Amygdala (tissue), 56 donors: ENCODE measurements at places on chromosomes 6 and 20.

DNA sequence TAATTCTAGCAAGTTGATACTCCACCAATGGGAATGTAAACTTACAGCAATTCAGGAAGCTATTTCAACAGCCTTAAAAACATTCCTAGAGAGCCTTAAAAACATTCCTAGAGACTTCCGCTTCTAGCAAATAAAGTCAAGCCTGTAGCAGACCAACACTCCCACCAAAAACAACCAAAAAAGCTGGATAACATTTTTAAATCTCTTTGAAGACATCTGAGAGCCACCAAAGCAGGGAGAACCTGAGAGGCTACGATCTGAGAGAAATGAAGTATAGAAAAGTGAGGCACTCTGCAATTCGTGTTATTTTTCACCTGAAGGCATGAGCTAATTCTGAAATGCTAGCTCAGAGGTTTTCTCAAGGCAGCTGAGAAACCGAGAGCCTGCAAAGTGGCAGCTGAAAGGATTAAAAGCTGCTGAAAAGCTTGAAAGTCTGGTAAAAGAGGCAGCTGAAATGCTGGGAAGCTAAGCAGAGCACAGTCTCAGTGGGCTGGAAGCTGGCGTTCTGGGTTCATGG lies 20.9 kb downstream of the GPR63 start:
- DNase-seq, result no peak

- DNase-seq, result no peak
Observed at GRCh38 chr6:157789297-157789696, 33.7 kb upstream of the SNX9 start.

DNA sequence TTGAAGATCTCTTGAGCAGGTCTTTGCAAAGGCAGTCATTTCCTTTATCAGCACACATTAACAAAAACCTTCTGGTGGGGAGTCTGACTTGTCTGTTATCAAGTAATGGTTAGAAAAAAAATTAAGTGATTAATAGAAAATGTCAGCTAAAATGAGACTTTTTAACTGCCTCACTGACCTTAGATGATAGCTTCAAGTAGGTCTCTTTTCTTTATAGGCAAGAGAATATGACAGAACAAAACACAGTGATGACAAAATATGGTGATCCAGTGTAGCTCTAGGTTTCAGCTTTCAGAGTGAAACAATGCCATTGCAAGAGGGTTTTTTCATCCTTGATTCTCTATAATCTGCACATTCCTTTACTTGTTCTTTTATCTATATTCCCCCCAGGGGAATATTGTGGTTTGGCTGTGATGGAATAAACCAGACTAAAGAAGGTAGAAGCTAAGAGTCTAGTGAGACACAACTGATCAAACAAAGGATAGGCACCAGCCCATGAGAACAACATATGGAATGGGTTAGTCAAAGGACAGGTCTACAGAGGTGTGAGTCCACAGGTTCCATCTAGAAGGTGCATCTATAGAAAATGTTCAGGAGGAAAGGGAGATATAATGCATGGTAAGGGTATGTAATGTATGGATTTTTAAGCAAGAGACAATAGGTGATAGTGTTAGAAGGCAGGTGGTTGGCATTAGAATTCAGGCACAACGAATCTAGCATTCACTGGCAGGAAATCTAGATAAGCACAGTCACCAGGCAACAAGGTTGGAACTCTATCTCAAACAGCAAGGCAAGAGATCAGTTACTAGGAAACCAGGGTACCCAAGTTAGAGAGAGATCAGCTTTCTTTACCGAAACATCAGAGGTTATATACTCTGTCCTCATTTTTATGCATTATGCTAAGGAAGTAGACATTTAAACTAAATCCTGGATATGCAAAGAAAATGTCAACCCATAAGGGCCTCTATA lies 228.9 kb upstream of the SMLR1 start:
- DNase-seq, result no peak

- DNase-seq, result no peak
Observed at GRCh38 chr6:106630366-106630765, 988 bp downstream of the QRSL1 start.

- DNase-seq, result no peak
Observed at GRCh38 chr6:26536571-26537159, 1.5 kb upstream of the HMGN4 start.

GRCh38 chr6:54876365-54876764 lies 29.8 kb downstream of the FAM83B start:
- DNase-seq, result no peak

GRCh38 chr6:169008641-169009257 lies 244.9 kb downstream of the THBS2 start:
- DNase-seq, result no peak

GRCh38 chr6:38996676-38997075 lies 51.9 kb upstream of the GLP1R start:
- no peak for DNase-seq

DNA sequence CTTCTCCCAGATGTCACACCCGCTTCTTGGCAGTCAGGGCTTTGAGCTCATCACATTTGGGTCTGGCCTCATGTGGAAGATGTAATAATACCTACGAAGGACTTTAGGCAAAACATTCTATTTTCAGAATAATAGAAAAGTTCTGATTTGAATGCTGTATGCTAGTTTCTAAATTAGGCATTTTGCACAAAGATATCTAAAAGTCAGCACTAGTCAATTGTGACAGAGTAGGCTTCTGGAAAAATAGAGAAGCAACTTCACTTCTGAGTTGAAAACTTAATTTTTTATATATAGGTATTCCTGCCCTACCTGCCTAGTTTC lies 38.3 kb upstream of the CD2AP start:
- DNase-seq, result no peak

DNA sequence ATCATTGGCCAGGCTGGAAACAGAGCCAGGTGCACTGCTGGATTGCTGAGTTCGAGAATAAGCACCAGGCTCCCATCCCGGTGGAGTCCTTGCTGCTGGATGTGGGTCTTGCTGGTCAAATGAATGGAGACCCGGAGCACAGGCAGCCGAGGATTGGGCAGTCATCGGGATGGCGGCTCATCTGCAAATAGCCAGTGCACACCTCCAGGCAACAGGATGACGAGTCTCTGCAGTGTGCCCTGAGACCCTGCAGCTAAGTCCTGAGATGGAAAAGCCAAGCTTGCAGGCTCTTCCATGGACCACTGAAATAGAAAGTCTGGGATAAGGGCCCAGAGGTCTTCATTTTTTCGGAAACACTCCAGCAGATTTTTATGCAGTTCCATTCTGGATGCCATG lies 143.5 kb downstream of the WDR27 start:
- no peak for DNase-seq

- peak; percentile 21 for DNase-seq
Observed at GRCh38 chr20:38434301-38434741, 807 bp downstream of the SNHG17 start.

GRCh38 chr6:142304241-142304640 lies 2.4 kb downstream of the ADGRG6 start:
- no peak for DNase-seq

DNA sequence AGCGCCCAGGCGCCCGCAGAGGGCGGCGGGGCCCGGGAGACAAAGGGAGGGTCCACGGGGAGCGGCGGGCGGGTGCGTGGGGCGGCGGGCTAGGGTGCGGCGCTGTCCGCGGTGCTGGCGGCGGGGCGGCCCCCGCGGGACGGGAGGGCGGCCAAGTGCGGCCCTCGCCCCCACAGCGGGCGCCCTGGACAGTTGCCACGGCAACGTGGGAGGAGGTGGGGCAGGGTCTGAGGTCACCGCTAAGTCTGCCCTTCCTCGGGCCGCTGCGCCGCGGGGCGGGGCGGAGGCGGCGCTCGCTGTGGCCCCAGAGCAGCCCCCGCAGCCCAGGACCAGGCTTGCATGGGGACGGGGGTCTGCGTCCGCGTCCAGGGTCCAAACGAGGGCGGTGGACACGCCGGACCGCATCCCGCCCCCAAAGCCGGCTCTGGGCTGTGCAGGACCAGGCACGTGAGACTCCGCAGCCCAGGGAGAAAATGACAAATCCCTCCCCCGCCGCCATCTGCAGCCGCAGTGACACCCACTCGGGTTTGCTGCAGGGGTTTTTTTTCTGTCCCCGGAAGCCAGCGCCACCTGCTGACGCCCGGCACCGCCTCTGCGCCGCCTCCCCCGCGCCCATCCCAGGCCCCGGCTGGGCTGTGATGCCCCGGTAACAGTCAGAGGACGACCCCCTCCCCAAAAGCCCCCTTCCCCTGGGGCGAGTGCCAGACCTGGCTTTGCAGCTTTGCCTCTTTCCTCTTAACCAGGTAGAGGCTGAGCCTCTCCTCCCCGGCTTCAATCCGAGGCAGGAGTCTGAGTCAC lies 36.8 kb downstream of the YTHDF1 start:
- DNase-seq, result peak; percentile 55

DNA sequence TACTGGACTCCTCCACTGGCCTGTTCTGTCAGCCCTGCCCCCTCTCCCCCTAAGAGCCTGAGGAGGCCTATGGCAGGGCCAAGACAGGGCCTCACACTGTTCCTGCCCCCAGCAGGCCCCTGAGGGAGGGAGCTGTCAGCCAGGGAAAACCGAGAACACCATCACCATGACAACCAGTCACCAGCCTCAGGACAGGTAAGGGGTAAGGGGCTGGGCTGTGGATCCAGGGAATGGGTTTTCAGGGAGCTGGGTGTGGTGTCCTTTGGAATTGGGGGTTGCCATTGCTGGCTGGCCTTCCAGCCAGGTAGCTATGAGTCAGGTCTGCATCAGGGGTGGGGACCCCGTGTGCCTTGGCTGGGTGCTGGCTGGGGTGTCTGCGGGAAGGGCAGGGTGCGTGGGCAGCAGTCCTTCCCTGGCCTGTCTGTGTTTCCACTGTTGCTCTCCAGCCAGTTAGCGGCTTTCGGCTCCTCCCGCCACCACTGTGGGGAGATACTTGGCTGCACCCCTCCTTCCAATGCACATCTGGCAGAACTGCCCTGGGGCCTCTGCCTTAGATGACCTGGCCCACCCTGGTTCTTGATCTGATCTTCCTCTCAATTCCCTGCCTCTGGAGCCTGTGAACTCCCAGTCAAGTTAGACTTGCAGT lies 3.9 kb downstream of the SLC29A1 start:
- DNase-seq, result no peak

GRCh38 chr20:53826597-53827291 lies 233.1 kb upstream of the ZNF217 start:
- DNase-seq, result no peak

- no peak for DNase-seq
Observed at GRCh38 chr6:149918151-149918905, 4.6 kb downstream of the RAET1G start.

DNA sequence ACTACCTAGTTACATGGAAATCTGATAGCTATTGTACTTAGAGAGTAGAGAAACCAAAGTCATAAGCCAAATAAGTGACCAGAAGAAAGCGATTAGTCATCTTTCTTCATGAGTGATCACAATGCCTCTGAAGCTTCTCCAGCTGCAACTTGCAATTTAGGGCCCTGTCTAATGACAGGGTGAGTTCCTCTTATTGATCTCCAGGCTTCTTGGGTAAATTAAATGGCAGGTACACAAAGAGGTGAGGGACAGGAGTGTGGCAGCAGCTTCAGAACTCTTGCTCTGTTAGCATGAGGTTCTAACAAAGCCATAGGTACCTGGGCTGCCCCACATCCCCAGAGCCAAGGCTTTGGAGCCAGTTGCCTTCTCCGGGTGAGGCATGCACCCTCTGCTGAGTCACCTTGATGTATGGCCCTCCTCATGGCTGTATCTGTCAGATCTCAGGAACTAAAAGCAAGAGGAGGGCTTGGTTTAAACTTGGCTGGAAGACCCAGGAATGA lies 60.8 kb downstream of the PRDM1 start:
- DNase-seq, result no peak

GRCh38 chr6:111776236-111777221 lies 96.7 kb downstream of the FYN start:
- DNase-seq, result no peak

- DNase-seq, result no peak
Observed at GRCh38 chr20:54345821-54346220, 129.6 kb upstream of the DOK5 start.

DNA sequence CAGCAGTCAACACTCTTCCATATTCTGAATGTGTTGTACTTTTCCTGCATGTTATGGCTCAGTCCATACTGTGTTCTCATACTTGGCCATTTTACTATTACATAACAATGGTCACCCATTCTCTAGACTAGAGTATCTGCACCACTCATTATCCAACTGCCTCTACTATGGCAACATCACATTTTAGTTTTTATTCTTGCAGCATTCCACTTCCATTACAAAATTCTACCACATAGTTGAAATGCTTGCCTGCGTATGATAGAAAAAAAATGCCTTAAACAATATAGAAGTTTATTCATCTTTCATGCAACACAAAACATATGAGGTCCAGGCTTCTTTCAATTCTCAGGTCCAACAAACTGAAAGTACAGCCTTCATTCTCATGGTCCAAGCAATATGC lies 128.0 kb downstream of the TENT5A start:
- DNase-seq, result no peak

DNA sequence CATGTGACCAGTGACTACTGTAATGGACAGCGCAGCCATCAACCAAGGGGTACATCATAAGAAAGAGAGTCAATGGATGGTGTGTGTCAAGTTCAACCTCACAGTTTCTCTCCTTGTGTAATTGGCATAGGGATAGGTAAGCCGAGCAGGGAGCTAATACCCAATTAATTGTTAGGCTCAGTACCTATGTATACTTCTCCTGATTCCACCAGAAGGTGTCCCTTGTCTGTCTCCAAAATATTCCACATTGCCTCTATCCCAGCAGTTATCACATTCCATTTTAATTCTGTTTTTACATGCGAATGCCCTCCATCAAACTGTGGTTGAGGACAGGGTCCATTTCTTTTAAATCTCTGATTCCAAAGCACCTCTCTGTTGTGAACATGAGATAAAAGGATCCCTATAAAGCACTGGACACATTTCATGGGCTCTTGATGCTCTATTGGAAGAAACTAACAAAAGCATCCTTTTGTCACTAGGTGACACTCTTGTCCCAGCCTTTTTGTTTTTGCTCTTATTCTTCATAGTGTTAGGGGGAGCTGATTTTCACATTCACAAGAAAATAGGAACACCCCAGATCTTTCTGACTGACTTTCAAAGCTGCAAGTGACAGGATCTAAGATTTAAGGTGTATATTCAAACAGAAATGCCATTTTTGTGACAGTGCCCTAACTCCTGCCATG lies 38.9 kb downstream of the FBXO9 start:
- DNase-seq, result no peak

DNA sequence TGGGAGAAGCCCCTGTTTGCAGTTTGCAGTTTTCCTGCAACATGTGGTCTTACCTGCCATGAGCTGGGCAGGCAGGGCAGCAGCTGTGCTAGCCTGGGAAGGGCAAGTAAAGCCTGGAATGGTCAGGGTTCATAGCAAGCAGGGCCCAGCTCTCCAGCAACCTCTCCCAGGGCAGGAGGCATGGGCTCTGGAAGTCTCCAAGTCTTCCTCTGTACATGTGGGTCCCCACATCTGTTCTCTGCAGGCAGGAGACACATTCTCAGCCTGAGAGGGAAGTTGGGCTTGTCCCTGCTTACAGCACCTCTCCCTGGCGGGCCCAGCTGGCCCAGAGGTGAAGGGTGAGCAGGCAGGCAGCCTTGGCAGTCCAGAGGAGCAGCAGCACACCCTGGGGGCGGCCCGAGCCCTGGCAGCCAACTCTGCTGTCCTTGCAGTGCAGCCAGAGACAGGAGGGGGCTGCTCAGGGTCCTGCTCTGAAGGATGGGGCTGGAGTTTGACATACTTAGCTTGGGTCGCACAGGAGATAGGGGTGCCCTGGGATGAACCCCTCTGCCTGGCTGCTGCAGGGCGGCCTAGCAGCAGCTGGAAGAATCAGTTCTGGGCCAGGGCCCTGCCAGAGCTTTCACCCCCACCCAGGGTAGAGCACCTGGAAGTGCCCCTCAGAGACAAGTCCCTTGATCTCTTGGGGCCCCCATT lies 176.0 kb downstream of the MRPL14 start:
- DNase-seq, result no peak
